ENCODE measurements at places on chromosomes 16 and 17.
A peak's percentile ranks its signal among the peaks of the same experiment; 100 is the strongest.

DNA sequence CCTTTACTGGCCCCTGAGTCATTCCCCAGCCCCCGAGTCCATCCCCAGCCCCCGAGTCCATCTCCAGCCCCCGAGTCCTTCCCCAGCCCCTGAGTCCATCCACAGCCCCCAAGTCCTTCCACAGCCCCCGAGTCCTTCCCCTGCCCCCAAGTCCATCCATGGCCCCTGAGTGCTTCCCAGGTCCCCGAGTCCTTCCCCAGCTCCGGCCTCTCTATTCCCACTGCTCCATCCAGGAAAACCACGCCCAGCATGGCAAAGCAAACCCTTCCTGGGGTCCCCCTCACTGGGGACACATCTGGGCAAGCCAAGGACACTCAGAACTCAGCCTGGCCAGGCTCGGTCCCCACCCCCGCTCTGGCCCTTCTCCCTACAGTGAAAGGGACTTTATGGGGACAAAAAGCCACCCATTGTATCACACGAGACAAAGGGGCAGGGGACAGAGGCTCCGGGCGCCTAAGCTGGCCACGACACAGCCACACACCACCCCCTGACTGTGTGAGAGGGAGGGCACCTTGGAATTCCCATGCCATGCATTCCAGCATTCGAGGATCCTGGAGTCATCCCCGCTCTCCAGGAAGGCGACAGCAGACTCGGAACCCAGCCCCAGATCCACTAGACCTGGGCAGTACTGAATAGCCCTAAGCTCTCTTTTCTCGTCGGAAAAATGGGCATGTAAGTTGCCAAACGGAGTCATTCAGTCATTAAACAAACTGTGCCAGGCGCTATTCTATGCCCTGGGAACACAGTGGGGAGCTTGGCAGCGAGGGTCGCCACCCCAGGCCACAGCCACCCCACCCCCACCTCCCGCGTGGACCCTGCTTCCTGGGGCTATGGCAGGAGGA lies 14.0 kb downstream of the PLLP start:
- no peak for DNase-seq

GRCh38 chr17:67270416-67270815 lies 25.4 kb upstream of the HELZ start:
- no peak for DNase-seq

GRCh38 chr16:50390914-50391716 lies 22.3 kb upstream of the BRD7 start:
- no peak for DNase-seq

DNA sequence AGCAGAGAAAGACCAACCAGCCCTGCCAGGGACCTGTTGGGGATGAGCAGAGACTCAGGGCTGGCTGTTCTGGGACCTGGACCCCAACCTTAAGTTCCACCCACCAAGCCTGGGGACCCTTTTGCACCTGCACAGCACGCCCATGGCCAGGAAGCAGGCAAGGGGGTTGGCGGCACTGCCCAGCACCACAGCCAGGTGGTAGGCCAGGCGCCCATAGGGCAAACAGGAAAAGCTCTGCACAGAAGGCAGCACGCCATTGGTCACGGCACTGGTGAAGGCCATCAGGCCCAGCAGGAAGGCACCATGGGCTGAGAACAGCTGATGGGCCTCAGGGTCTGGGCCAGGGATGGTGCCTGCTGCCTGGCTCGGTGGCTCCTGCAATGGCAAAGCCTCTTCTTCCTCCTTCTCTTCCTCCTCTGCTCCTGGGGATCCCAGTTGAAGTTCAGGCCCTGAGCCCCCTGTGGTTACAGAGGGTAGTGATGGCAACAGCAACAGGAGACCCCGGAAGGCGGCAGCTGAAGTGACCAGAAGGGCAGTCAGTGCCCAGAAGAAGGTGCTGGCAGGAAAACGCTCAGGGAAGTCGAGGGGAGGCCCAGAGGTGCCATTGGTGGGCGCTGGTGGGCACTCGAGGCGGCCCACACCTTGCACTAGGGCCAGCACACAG lies 1.7 kb downstream of the SLC52A1 start:
- DNase-seq, result no peak

DNA sequence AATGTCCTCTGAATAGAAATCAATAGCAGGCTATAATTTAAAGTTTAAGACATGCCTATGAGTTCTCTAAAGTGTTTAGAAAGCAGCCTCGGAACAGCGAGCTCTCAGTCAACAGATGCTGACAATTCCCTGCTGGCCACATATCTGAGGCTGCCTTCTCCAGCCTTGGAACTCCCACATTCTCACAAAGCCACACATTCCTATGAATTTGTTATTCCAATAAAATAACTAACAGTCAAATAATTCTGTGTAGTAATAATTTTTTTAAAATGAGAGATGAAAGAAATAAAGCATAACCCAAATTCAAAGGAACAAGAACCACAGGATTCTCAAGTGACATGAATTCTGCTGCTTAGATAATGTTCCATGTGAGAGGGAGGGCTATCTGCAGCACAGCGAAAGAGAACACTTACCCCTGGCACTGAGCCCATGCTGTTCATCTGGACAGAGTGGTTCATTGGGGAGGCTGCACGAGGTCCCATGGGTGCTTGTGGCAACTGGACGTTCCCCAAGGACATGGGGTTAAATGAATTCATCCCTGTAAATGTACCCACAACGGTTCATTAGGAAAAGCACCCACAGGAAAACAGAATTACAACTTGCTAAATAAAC lies 56.9 kb upstream of the TRAP1 start:
- no peak for DNase-seq

- DNase-seq, result no peak
These were observed 8.7 kb downstream of the METTL16 start for GRCh38 chr17:2502871-2503580.

- no peak for DNase-seq
These were observed 3.0 kb upstream of the PPY start for GRCh38 chr17:43945074-43945829.

DNA sequence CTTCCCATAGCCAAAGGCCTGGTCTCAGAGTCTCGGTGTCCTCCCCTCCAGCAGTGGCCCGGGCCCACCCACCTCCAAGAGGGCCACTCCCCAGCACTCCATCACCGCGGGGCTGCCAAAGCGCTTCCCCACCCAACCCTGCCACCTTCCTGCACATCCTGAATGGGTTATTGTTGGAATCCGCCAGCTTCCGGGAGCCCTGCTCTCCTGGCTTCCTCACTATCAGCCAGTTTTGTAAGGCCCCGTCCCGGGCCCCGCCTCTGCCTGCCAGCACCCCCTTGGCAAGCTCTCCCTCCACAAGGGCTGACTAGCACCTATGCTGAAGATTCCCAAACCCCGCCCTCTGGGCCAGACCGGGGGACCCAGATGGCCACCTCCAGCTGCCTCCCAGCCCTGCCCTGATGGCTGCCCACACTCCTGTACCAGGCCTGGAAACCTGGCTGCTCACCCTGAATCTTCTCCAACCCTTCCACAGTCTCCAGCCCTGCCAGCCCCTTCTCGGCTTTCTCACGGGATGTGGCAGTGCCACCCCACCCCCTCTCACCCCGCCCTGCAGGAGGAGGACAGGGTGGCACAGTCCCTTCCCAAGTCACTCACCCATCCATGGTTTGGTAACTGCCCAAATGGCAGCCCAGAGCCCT lies 14.4 kb downstream of the MYBBP1A start:
- DNase-seq, result peak; percentile 56

DNA sequence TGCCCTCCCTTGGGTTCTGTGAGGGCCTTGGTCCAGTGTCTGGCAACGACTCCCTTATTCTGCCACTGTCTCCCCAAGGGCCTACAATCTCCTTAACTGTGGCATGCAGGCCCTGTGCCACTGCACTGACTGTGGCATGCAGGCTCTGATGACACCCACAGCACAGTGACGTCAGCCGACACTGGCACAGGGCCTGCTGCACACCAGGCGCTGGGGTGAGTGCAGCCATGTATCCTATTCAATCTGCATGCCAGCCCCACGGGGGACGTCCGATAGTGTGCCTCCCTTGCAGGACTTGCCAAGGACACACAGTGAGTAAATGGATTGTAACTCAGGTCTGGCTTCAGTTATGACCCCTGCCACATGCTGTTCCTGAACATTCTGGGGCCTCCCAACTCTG lies 39.8 kb upstream of the RASD1 start:
- DNase-seq, result peak; percentile 15

GRCh38 chr17:50498021-50498874 lies 10.0 kb upstream of the MYCBPAP start:
- no peak for DNase-seq

DNA sequence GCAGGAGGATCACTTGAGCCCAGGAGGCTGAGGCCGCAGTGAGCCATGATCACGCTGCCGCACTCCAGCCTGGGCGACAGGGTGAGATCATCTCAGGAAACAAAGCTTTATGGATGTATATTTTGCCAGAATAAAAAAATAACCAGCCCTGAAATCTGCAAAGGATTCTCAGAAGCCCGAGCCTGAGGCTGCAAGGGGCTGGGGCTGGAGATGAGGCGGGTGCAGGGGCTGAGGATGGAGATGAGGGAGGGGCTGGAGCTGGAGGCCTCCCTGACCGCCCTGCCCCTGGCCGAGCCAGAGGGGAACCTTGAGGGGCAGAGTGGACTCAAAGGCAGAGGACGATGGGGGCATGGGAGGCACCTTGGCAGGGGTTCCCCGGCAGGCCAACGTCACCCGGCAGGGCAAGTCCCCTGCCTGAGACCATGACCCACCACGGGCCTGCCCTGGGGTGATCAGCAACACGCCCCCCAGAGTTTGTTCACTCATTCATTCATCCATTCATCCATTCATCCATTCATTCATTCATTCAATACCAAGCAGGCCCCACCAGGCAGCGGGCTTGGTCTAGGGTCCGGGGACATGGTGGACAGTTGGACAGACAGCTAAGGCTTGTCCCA lies 32.5 kb downstream of the PIEZO1 start:
- DNase-seq, result no peak

GRCh38 chr16:3804426-3805016 lies 76.0 kb downstream of the CREBBP start:
- peak; percentile 43 for DNase-seq

DNA sequence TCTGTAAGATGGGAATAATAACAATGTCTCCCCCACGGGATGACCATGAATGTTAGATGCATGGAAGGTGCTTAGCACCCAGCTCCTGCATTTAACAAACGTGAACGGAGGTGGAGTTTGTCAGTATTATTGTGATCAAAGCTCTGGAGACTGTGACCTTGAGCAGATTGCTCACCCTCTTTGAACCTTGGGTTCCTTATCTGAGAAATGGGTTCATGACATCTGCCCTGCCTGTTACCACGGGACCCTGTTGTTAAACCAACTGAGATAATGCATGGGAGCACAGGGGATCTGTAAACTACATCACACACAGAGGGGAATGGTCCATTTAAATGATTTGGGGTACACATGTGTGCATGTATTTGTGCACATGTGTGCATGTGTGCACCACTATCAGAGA lies 29.6 kb downstream of the MRM1 start:
- no peak for DNase-seq

DNA sequence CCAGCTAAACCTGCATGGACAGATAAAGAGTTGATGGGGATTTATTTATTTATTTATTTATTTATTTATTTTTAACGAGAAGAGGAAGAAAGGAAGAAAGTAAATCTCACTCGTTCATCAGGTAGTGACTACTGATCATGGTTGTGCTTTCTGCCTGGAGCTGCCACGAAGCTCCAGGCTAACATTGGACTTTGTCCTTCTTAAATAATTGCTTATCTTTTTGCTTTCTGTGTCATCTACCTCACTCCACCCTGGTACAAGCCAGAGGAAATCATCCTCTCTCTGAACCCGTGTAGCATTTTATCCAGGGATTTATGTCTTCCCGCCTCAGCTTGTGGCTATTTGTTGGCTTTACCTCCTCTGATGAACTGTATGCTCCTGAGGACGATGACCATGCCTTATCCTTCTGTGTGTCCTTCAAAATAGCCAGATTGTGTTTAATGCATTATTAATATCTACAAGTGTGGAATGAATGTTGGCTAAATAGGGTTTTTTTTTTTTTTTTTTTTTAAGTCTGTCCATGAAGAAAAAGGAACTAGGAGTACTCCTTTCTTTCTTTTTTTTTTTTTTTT lies 8.0 kb upstream of the SLC12A3 start:
- DNase-seq, result no peak

GRCh38 chr16:87499189-87499486 lies 6.3 kb upstream of the ZCCHC14 start:
- DNase-seq, result no peak

- DNase-seq, result no peak
These were observed 1.3 kb downstream of the BAIAP3 start for GRCh38 chr16:1334739-1335138.

DNA sequence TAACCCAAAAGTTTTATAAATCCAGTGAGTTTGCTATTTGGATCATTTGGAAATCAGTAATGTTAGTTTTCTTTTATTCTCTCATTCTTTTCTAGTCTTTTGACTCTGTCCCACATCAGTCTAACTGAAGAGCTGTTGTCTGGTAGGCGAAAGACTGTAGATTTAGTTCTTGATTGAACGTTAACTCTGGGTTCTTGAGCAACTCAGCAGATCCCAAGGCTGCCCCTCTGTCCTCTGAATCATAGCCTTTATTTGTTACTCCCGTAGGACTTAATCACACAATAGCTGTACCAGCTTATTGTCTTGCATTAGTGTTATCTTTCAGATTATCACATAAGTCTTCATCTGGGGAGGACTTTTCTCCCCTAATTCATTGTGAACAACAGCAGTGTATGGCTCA lies 119.3 kb upstream of the TOM1L1 start:
- no peak for DNase-seq

DNA sequence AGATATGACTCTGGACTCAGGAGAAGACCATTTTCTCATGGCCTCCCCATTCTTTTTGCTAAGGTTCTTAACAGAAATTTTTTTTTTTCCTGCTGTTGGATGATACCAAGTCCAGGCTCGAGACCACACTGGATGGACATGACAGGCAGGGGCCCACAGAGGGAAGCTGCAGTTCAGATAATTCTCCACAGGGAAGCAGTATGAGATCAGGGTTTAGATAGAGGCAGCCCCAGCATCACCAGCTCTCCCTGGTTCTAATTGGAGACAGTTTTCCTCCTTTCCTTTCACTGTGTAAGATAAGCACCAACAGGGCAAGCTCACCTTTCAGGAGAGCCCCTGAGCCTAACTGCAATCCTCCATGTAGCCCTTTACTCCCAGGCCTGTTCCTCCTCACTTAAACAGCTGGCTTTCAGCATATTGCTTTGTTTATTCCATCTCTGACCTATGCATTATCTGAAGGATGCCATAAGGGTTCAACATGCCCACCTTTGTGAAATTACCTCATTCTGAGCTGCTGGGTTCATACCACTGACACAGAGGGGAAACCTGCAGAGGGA lies 108.1 kb downstream of the SNX11 start:
- DNase-seq, result peak; percentile 83

- peak; percentile 15 for DNase-seq
These were observed 48.2 kb downstream of the RAP1GAP2 start for GRCh38 chr17:2844416-2844815.

- no peak for DNase-seq
These were observed 4.4 kb downstream of the PSMC3IP start for GRCh38 chr17:42573095-42573494.

GRCh38 chr17:44887971-44888954 lies 11.0 kb downstream of the EFTUD2 start:
- DNase-seq, result no peak

DNA sequence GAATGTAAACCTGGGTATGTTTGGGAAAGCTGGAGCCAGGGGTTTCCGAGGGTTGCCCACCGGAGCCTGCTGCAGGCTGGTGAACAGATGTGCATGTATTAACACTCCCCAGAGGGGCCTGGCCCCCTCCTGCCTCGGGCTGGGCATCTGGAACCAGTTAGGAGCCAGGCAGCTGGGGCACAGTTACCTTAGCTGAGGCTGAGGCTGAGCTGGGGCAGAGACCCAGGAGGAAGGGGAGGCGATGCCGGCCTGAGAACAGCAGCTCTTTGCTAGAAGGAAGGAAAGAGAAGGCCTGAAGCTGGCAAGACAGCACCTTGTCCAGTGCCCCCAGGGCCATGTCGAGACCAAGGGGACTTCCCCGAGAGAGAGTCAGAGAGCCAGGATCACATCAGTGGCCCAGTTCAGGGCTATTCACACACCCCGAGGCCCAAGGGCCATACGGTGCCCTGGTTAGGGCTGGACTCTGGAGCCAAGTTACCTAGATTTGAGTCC lies 65.8 kb downstream of the RMI2 start:
- DNase-seq, result no peak

All from dermis blood vessel endothelial cell (primary cell).